Lower lobe of right lung (tissue), 2 donors: ENCODE measurements at places on chromosomes 16 and 17. TPM values are rescaled to one million over a fixed set of nuclear protein-coding genes. Genes with fewer than 3 reads are reported as not detected.
A peak's percentile ranks its signal among the peaks of the same experiment; 100 is the strongest.

DNA sequence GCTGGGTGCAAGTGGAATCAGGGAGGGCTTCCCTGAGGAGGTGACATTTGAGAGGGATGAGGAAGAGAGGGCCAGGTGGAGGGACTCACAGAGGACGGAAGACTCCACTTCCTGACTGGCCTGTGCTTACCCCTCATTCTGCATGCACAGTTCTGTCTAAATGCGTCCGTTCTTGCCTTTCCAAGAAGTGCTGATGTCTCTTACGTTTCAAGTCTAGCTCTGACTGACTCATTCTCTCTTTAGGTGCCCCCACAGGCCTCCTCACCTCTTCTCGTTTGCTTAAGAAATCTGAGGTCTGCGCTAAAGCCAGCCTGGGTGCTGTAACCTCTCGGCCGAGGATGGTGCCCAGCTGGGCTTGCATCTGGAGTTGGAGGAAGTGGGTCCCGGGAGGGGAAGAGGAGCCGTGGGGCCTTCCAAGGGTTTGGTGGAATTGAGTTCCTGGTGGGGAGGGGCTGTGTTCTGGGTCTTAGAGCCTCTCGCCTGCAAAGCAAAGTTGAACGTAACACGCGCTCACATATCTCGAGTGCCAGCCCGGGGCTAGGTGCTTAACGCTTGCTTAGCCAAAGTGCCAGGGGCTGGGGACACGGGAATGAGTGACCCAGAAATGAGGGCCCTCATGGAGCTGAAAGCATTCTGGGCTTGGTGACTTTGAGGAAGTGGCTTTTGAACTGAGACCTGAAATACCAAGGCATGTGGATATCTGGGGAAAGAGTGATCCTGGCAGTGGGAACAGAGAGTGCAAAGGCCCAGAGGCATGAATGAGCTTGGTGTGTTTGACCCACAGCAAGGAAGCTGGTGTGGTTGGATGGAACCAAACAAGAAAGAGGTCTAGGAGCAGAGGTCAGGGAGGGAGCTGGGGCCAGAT is 4.8 kb downstream of the IL4R start:
- peak; percentile 79 for DNase-seq

DNA sequence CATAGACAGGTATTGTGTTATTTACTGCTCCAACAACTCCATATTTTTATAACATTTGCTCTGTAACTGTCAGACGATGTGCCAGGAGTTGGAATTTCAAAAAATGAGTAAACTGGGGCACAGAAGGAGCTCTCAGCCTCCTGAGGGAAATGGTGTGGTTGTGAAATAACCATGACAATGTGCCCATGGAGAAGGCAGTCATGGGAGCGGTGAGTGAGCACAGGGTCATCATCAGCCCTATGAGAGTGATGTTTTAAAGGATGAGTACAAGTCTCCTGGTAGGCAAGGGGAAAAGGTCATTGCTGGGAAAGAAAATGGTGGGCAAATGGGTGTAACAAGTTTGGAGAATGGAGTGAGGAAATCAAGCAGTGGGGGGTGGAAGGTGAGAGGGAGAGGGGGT is 115.0 kb upstream of the SEC14L1 start:
- DNase-seq: no peak

- DNase-seq: no peak
Measured at GRCh38 chr16:22764662-22765327, 49.2 kb upstream of the HS3ST2 start.

DNA sequence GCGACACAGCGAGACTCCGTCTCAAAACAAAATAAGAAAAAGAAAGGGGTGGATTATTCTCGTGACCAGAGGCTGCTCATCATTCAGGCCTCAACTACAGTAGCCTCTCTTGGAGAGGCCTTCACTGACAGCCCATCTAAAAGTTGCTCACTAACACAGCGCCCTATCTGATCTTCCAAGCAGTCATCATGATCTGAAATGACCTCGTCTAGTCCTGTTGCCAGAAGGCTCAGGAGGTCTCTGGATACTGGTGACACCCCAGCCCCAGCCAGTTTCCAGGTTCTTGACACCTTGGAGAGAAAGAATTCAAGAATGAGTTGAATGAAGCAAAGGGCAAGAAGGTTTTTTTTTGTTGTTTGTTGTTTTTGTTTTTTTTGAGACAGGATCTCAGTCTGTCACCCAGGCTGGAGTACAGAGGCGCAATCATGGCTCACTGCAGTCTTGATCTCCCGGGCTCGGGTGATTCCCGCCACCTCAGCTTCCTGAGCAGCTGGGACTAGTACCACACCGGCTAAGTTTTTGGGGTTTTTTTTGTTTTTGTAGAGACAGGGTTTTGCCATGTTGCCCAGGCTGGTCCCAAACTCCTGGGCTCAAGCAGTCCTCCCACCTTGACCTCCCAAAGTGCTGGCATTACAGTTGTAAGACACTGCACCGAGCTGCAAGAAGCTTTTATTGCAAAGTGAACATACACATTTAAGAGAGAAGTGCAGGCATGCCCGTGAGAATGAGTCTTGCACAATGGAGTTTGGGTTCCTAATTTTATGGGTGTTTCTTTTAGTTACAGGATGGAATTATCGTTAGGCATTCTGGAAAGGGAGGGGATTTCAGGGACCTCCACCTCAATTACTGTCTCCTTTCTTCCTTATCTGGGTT is 2.7 kb upstream of the ZC3H7A start:
- no peak for DNase-seq

- DNase-seq: peak; percentile 79
Measured at GRCh38 chr17:64411999-64412771, 21.5 kb upstream of the PECAM1 start.

DNA sequence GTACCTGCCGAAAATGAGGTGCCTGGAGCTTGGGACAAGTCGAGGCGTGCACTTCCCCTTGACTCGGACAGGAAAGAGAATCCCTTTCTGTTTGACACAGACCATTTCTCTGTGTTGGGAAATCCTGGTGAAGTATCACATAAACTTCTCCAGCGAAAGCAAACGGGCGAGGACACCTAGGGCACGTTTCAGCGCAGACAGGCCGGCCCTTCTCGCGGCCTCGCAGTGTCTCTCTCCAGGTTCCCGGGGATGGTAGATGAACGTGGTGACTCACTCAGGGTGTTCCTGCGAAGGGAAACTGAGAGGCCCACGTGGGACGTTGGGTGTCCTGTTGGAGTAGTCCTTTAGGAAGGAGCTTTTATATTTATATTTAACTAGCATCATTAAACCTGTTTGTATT is 36.3 kb upstream of the ZNF750 start:
- peak; percentile 51 for DNase-seq

GRCh38 chr16:66509576-66509975 is 40.3 kb downstream of the TK2 start:
- DNase-seq: no peak

- peak; percentile 43 for DNase-seq
Measured at GRCh38 chr17:58630883-58631522, 60.8 kb downstream of the TEX14 start.

DNA sequence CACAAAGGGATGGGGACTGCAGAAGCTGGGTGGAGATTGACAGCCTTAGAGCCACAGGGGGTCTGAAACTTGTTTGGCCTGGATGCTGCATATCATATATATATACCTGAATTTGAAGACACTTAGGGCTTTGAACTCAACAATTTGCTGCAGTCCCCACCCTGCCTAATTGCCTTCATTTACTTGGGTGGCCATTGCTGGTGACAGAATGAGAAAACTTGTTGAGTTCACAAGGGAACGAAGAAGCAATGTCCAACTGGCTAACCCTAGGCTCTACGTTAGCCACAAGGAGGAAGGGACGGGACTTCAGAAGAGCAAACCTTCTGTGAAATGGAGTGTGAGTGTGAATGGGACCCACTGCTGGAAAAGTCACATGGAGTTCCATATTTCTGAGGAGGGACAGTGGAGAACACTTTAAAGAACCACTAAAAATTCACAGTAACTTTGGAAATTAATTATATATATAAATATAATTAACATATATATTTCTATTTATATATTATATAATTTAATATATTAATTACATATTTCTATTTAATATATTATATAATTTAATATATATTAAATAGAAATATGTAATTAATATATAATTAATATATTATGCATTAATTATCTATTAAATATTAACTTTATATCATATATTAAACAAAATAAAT is 215.3 kb upstream of the SOX9 start:
- no peak for DNase-seq

GRCh38 chr17:80800481-80801391 is 190.9 kb upstream of the CHMP6 start:
- DNase-seq: no peak

- DNase-seq: no peak
Measured at GRCh38 chr17:5797447-5798050, 213.2 kb upstream of the NLRP1 start.

DNA sequence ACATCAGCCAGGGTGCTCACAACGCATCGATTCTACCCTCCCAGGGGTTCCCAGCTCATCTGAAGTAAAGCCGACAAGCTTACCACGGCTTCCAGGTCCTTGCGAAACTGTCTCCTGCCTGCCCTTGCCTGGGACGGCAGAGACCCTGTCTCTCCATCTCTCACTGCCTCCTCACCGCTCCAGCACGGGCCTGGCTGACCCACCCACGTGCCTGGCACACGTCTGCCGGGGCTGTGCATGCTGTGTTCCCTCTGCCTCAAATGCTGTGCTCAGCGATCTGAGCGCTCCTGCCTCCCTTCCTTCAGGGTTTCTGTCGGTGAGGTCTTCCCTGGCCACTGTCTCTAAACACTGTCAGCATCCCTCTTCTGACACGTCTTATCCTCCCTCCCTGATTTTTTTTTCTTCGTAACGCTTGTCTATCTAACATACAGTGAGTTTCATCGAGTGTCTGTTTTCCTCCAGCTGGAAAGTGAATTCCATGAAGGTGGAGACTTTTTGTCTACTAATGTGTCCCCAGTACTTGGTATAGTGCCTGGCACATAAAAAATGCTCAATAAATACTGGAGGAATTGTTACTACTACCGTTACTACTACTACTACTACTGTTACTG is 208.4 kb downstream of the IRF8 start:
- DNase-seq: no peak

DNA sequence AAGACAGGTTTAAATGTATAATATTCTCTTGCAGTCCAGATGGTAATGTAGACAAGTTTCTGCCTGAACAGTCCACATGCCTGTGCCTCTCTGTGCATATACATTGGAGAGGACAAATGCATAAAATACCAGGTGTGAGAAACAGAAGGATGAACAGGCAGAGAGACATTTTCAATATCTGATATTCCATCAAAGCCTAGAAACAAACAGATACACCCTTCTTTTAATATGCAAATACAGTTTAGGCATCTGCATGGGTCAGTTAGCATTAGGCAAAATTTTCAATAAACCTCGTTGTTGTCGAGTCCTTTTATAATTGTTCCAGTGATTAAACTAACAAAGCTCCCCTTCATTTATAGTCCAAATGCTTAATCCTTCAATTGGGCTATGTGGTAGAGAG is 897 bp downstream of the OMG start:
- DNase-seq: no peak

DNA sequence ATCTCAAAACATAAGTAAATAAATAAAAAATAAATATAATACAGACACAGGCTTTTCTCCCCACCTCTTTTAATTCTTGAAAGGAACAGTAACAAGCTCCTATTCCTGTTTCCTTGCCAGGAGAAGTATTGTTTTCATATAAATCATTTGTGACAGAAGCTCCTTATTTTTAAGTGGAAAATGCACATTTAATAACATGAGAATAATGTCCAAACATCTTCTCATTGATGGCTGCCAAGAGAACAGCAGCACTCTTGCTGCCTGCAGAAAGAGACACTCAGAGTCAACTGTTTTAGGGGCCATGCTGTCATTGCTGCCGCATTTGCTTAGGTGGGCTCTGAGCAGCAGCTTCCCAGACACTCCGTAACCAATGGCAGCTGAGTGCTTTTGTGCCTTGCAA is 580.1 kb downstream of the WWOX start:
- DNase-seq: no peak

- no peak for DNase-seq
Measured at GRCh38 chr17:29570521-29570920, 2.0 kb downstream of the TP53I13 start.

- no peak for DNase-seq
Measured at GRCh38 chr16:88454523-88454947, 1.5 kb downstream of the ZFPM1 start.

ITGB4 gene
- 34.7 TPM for total RNA-seq

GRCh38 chr17:33267271-33267790 is 25.8 kb downstream of the ASIC2 start:
- DNase-seq: no peak

- peak; percentile 76 for DNase-seq
Measured at GRCh38 chr17:40582328-40582901, 17.1 kb upstream of the CCR7 start.

GRCh38 chr17:47237841-47238240 is 15.8 kb upstream of the ITGB3 start:
- DNase-seq: no peak

DNA sequence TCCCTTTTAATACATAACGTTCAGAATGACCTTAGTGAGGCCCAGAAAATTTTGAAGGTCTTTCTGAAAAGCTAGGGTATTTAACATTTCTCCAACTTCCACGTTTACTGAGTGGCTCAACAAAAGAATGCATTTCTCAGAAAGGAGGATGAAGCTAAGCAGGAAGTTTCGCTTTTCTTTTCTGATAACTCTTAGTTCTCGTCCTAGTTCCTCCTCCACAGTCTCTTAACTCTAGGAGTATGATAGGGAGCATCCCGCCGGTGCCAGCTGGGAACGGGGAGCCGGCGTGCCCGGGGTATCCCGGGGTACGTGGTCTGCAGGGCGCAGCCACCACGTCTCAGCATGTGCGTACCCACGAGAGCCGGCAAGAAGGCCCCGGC is 363 bp downstream of the KARS1 start:
- DNase-seq: no peak

- no peak for DNase-seq
Measured at GRCh38 chr17:31647661-31648060, 211.4 kb downstream of the COPRS start.

- no peak for DNase-seq
Measured at GRCh38 chr16:35750157-35750689, 2290.8 kb downstream of the TP53TG3F start.

GRCh38 chr16:351804-352520 is 561 bp downstream of the AXIN1 start:
- peak; percentile 65 for DNase-seq

PNMT gene
- total RNA-seq: 3.9 TPM

MT1M gene
- 29.8 TPM for total RNA-seq

GRCh38 chr17:78824240-78824639 is 16.4 kb downstream of the USP36 start:
- no peak for DNase-seq

ITGA3 gene
- total RNA-seq: 162 TPM

SEPTIN1 gene
- total RNA-seq: 6.0 TPM

SMPD3 gene
- total RNA-seq: 3.6 TPM

GRCh38 chr16:56961386-56961785 is 364 bp upstream of the CETP start:
- no peak for DNase-seq

ADAP2 gene
- 31.5 TPM for total RNA-seq

- no peak for DNase-seq
Measured at GRCh38 chr16:77584205-77584859, 138.0 kb upstream of the NUDT7 start.

HAS3 gene
- 12.6 TPM for total RNA-seq

DNA sequence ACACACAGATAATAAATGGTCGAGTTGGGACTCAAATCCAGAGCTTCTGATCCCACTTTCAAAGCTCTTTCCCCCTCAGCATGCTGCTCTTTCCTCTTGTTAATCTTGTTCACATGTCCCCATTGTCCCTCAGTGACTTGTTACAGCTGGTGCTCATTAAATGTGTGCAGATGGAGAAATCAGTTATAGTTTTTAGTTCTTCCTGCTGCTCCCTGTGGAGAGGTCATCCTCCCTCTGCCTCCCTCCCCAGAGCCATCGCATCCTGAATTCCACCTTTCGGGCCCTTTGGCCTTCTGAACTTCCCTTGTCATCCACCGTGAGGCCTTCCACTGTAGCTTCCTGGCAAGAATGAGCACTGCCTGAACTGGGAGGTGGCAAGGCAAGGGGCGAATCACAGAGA is 179.6 kb downstream of the WSCD1 start:
- DNase-seq: no peak
